ENCODE measurements at places on chromosomes 7 and 10. TPM values are rescaled to one million over a fixed set of nuclear protein-coding genes. Genes with fewer than 3 reads are reported as not detected.
A peak's percentile ranks its signal among the peaks of the same experiment; 100 is the strongest.

- DNase-seq, result no peak
Measured at GRCh38 chr10:116815641-116816415, 33.5 kb upstream of the ENO4 start.

DNA sequence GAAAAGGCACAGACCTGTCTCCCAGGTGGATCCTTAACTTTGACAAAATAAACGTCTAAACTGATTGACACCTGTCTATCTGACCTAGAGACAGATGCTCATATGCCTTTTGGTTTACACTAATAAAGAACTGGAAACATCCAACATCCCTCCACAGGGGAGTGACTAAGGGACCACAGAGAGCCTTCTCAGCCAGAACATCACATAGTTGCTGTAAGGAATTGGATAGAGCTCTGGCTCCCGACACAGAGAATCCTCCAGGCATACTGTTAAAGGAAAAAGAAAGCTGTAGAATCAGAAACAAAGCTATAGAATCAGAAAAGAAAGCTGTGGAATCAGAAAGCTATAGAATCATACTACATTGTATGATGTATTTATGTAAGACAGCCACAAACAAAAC lies 258.8 kb downstream of the STK31 start:
- no peak for DNase-seq

- DNase-seq, result no peak
Measured at GRCh38 chr7:141053626-141054025, 20.2 kb upstream of the TMEM178B start.

- peak; percentile 98 for DNase-seq
Measured at GRCh38 chr7:76317782-76318487, 15.5 kb downstream of the HSPB1 start.

Gene CACNA2D1
- 3.9 TPM for total RNA-seq

Gene LIPM
- not detected for total RNA-seq

- DNase-seq, result no peak
Measured at GRCh38 chr7:154415709-154416399, 363.7 kb downstream of the DPP6 start.

GRCh38 chr7:150373049-150373801 lies 4.6 kb downstream of the REPIN1 start:
- peak; percentile 71 for DNase-seq

Gene HOXA11
- total RNA-seq, result 3.2 TPM

- DNase-seq, result no peak
Measured at GRCh38 chr7:78279032-78279431, 480.5 kb downstream of the PHTF2 start.

GRCh38 chr7:151061213-151062110 lies 2.1 kb downstream of the SLC4A2 start:
- DNase-seq, result no peak

GRCh38 chr10:22335173-22335933 lies 9.9 kb upstream of the SPAG6 start:
- DNase-seq, result peak; percentile 79

All from mucosa of descending colon (tissue), 3 donors.